Inflammatory macrophage (primary cell): ENCODE measurements at places on chromosomes 3 and 15.
A peak's percentile ranks its signal among the peaks of the same experiment; 100 is the strongest.

DNA sequence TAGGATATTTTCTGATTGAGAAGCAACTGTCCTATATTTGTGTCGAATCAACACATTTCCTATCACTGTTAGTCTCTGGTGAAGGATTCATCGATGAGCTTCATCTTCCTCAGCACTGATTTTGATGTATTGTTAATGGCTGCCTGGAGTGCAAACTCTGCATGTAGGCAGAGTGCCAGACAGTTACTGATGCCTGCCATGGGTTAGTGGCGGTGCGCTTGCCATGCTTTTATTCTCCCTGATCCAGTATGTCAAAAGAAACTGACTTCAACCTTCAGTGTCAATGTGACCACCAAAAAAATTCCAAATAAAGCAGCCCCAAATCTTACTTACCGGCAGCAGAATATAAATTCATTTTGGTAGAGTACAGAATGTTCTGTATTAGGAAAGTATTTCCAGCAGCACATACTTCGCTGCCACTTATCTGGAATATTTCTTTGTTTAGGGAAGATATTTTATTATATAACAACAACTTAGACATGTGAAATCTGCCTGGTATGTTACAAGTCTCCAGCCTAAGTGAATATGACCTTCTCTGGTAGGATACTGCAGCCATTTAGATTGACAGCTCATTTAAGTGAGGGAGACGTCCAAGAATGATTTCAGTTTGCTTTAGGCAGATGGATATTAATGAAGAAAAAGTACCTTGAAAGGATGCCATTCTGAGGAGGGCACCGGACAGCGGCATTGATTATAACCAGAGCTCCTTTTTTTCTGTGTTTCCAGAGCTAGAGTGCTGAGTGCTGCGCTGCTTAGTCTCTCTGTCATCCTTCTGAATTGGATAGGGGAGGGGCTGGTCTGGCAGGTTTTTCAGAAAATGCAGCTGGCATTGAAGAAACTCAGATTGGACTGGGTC is 59.9 kb downstream of the ARHGEF26 start:
- no peak for DNase-seq

GRCh38 chr15:23538648-23539047 is 26.8 kb upstream of the MKRN3 start:
- no peak for DNase-seq

- DNase-seq, result peak; percentile 73
Measured at GRCh38 chr3:47250309-47251060, 32.1 kb downstream of the KIF9 start.

- DNase-seq, result no peak
Measured at GRCh38 chr15:29083858-29084257, 185.8 kb downstream of the NSMCE3 start.

GRCh38 chr15:35724626-35725025 is 178.7 kb upstream of the DPH6 start:
- no peak for DNase-seq

- DNase-seq, result no peak
Measured at GRCh38 chr15:75713338-75713895, 769 bp upstream of the CSPG4 start.

DNA sequence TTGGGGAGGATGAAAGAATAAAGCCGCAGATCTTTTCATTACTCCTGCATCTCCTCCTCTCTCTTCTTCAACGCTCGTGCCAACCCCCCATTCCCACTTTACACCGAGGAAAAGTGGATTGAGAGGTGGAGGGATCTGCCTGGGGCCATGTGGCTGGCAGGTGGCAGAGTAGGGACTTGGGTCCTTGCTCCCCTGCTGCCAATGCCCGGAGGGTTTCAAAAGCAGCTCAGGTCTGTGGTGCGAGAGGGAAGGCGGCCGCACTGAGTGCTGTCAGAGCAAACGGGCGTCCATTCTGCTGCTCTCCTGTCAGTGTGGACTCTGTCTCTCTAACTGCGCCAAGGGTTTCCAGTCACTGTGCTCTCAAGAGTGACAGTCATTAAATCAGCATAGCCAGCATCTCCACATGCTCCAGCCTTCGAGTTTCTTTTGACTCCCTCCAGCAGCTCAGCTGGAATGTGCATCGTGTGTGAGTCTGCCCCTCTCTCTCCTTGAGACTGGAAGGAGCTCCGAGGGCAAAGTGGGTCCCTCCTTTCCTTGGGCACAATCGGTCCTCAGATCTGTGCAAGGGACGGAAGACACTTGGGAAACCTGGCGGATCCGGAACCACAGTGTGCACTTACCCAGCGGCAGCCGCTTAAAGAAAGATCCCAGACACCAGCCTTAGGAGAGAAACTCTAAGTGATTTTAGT is 68.6 kb downstream of the VGLL4 start:
- DNase-seq, result no peak

DNA sequence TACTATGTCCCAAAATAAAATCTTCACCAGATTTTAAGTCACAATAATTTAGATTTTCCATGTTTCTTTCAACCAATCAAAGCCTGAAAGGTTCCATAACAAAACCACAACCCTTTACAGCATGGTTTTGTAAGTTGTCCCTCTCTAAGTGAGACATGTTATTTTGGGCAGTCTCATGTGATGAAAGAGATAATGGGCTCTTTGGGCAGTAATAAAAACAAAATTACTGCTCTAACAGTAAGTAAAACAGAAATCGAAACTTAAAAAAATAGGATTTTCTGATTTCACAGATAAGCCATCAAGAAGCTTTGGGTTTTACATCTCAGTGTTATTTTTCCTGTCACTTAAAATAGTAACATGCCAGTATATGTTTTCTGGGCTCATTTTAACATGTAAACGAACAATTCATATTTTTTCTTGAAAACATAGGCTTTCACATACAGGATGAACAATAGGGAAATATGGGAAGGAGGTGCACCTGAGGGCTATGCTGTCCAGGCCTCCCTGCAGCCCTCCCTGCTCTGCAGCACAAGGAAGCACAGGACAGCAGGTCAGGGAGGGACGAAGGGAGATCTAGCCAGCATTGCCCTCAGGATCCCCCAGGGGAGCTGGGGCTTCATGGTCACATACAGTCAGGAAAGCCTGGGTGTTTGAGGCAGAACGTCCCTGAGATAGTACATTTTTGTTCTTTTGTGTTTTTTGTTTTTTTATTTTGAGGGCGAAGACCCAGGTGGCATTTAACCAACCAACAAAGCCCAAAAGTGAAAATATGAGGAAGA is 157.4 kb downstream of the SHOX2 start:
- DNase-seq, result no peak
